ENCODE measurements at places on chromosomes 4 and X.

DNA sequence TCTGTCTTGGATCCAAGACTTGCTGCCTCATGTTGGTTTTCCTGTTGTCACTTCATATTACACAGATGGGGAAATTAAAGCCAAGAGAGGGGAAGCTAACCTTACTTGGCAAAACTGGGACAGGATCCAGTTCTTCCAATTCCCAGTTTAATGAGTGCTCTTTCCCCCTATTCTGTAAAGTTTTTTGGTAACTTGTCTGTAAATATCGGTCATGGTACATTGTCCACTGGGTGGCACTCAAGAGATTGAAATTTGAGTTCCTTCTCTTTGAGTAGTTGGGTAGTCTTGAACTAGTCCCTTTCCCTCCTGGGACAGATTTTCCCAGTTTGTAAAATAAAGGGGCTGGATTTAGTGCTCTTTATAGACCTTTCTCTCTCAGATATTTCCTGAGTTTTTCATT, 12.4 kb upstream of the EOLA2 start:
- DNase-seq = no peak

DNA sequence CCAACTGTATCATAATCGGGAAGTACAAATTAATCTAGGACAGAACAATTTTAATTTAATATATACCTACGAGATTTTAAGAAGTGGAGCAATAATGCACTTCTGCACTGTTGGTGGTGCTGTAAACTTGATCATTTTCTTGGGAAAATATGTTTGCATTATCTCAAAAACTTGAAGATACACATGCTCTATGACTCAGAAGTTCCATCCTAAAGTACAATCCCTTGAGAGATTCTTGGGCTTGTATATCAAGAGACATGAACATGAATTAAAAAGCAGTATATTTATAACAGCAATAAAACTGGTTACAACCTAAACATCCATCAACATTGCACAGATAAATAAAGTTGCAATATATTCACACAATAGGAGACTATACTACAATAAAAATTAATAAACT, 168.8 kb downstream of the CLCN4 start:
- DNase-seq = no peak

GRCh38 chrX:101485212-101485949, at the start of gene ARMCX4:
ARMCX4 (plus strand) TSS chrX:101485456; CDS start chrX:101488590, 3,134 bp downstream.
- no peak for DNase-seq

GRCh38 chr4:184318852-184319251, 101.2 kb upstream of the ENPP6 start:
- no peak for DNase-seq

DNA sequence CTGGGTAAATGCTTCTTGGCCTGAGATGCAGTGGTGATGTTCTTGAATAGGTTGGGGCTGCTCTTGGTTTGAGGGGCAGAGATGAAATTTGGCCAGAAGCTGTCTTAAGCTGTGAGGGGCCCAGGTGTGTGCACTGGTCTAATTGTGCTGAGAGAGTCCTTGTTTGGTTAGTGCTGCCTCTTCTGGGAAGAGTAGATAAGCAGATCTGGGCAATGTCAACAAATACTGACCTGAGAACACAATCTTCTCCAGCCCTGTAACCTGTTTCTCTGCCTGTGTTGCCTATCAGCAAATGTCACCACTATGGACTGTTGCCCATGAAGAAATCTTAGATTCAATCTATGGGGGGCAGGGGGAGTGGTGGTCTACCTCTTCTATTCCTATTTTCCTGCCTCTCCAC, 17.2 kb upstream of the USP27X start:
- DNase-seq = no peak

GRCh38 chr4:15149839-15150592, 147.7 kb downstream of the CPEB2 start:
- DNase-seq = no peak

GRCh38 chrX:46325312-46325877, 219.8 kb downstream of the ZNF674 start:
- DNase-seq = no peak

- DNase-seq = no peak
Measured at GRCh38 chr4:86441175-86441936, 81.5 kb upstream of the MAPK10 start.

- DNase-seq = no peak
Measured at GRCh38 chrX:149962859-149963757, 24.8 kb upstream of the EOLA2 start.

DNA sequence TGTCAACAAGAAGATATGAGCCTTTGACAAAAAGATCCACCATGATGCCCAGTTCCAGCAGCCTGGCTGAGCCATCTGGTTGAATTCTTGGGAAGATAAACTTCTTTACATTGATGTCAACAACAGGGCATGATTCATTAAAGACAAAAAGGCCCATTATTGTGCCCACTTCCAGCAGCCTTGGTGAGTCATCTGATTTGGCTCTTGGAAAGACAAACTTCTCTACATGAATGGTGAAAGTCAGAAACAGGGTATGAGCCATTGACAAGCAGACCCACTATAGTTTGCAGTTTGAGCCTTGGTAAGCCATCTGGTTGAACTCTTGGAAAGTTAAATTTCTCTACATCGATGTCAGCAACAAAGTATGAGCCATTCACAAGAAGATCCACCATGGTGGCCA, 4.1 kb upstream of the CSF2RA start:
- no peak for DNase-seq

DNA sequence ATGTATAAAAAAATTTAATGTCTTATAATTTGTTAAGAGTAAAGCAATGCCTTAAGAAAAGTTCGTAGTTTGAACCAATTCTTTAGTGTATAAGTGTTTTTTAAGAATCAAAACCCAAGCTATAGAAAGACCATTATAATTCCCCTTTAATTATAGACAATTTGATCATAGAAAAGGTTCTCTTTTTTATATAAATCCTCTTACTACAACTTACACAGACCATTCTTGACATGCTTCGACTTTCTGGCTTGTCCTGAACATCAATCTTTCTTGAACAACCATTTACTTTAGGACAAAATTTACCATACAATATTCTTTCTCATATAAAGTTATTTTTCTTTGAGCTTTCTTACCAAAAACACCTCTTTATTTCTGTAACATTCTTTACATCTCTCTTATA, 330.5 kb upstream of the SPANXN1 start:
- no peak for DNase-seq

DNA sequence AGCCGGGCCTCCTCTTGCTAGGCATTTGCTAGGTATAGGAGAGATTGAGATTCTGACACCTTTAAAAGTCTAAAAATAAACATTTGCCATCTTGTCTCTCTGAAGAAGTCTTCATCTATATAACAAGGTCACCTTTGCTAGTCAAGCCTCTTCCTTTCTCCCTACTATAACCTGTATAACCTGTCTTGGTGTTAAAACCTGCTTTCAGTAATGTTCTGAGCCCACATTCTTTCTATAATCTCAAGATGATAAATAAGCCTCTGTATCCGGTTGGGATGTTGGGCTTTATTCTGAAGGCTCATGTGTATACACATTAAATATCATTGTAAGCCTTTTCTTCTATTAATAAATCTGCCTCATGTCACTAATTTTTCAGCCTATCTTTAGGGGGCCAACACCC, 10.2 kb downstream of the ASIC5 start:
- no peak for DNase-seq

- no peak for DNase-seq
Measured at GRCh38 chr4:16066586-16067128, 17.2 kb downstream of the PROM1 start.

DNA sequence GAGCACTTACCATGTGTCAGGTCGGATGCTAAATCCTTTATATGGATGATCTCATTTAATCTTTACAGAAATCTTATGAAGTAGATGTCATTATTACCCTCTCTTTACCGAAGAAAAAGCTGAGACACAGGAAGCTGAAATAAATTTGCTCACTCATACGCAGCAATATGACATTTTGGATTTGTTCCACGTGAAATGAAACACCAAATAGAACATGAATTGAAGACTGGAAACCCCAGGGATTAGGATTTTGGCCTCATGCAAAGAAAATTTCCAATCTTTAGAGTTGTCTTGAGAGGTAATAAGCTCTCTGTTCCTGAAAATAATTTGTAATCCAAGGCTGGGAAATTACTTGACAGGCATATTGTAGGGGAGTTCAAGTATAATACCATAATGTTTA, 354.4 kb upstream of the CLNK start:
- no peak for DNase-seq

GRCh38 chr4:85446141-85446861, 28.6 kb upstream of the ARHGAP24 start:
- DNase-seq = no peak

DNA sequence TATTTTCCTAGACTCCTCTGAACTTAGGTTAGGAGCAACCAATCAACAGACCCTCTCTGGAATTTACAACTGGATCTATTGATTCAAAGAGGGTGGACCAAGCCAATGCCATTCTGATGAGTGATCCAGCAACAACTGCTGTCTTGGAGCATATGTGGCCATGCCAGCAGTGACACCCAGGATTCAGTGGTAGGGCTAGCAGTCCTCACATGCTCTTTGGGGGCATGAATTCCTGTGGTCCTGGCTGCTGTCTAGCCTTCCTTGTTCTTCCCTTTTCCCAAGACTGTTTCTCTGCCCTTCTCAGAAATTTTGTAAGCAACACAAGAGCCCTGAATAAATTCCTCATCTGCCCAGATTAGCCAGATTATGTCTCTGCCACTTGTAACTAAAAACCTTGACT, 61.5 kb upstream of the GATB start:
- DNase-seq = no peak

GRCh38 chrX:134368126-134368525, 91.8 kb upstream of the HPRT1 start:
- no peak for DNase-seq

DNA sequence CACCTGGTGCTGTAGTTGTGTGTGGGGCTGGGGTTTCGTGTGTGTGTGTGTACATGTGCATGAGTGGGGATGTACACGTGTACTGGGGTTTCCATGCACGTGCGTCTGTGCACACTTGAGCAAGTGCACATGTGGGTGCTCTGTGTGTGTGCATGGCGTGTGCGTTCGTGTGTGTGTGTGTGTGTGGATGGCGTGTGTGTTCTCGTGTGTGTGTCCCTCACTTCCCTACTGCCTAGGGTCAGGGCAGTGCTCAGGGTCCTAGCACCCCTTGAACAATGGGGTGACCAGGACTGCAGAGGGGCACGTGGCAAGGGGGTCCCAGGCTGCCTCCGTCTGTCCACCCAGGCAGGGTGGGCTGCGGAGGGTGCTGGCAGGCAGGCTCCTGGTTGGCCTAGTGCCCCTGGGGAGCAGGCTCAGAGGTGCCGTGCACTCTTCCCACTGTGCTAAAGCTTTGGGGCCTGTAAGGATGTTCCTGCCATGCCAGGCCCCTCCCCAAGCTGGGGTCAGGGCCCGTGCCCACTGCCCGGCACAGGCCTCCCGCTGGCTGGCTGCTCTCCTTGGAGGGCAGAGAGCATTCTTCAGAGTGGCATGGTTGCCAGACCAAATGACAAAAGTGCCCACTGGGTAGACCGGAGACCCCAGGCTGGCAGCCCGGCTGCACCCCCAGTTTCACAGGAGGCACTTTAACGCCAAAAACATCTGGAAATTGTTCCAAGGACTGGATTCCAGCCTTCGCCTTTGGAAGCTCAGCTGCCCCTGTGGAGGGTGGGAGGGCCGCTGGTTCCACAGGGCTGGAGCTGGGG, 29.1 kb downstream of the FGFRL1 start:
- no peak for DNase-seq

DNA sequence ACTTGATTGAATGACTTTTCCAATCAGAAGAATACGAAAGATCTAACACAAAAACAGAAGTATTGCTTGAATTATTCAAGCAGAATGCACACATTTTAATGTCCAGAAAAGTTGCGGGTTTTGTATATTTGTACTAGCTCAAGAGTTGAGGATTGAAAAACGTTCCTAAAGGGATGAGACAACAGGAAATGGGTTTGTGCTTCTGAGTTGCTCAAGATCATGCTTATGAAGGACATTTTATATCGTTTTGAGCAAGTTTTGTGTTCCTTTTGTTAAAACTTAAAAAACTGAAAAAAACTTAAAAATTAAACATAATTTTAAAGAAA, 353 bp upstream of the SMIM10 start:
- no peak for DNase-seq

DNA sequence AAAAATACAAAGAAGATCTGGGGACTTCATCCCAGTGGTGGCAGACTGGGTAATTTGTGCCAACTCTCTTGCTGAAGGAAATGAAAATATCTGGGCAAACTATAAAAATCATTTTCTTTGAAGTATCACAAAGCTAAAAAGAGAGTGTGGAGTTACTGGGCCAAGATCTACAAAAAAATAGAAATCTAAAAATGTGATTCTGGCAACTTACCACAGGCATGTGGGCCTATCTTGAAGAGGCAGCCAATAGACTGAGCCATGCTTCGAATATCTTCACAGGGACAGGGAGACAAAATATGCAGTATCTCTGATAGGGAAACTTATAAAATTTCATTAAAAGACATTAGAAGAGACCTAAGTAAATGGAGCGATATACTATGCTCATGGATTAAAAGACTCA, 168.8 kb downstream of the RCHY1 start:
- no peak for DNase-seq

- no peak for DNase-seq
Measured at GRCh38 chr4:98446499-98447375, 185.6 kb downstream of the RAP1GDS1 start.

DNA sequence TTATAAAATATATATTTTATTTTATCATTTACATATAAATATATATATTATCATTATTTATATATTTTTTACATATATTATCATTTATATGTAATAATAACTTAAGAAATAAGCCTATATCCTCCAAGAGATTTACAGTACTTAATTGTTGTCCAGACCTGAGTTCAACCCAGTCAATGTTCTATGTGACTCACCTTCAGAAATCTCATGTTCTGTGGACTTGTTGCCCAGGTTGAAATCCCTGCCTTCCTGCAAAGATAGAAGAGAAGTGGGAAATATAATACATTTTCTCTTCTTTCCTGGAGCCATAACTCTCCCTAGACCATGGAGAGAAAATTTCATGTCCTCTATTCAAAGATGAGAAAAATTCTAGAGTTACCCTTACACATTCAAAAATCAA, 247.3 kb downstream of the PARM1 start:
- no peak for DNase-seq

GRCh38 chrX:38799995-38800580, 1.2 kb upstream of the MID1IP1 start:
- DNase-seq = no peak

DNA sequence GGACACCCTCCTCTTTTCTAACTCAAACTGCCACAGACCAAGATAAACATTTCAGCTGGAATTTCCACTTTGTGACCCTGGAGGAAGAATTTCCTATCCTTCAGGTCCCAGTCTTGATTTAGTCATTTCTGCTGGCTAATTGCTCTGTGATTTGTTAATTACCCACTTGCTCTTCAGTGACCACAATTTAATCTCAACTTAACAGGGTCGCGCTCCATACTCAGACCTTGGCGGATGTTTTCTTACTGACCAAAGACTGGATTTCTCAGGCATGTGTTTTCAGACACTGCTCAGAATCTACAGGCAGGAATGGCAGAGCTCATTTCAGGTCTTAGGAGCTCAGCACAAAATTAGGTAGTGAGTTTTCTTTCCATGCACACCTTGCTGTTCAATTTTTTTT, 188.9 kb downstream of the ASMT start:
- peak; percentile 52 for DNase-seq

Measured in vagina (tissue), 2 donors.